ENCODE measurements at places on chromosomes 2 and 18.

GRCh38 chr2:84435345-84436025, 23.6 kb downstream of the SUCLG1 start:
- DNase-seq = no peak

DNA sequence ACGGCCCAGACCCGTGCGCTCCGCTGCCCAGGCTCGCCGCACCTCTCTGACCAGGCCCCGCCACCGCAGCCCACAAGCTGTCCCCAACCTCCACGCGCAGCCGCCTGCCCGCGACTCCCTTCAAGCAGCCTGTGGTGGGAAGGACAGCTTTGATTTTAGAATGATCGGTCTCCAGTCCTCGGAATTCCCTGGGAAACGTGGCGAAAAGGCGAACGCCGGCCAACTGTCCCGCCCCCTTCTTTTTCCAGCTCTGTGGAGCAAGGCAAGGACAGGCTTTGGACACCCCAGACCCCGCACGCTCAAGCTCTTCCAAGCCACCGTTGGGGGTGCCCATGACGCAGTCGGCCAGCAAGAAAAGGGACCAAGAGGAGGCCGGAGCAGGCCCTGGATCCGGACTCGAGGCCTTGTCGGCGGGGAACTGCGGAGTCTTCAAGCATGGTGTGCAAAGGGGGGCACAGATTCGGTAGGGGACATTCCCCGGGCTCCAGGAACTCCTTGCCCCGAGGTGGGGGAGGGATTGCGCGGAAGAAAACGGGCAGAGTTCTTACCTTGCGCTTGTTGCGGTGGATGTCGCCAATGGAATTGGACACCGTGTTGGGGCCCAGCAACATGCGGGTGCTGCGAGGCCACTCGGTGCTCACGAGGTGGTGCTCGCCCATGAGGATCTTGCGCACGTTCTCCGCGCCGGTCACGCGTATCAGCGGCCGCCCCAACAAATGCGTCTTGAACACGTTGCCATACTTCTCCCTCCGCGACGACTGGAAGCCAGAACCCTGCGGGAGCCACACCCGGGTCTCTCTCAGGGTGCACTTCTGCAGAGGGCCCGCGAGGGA, 4.0 kb downstream of the CYP26B1 start:
- DNase-seq = no peak

DNA sequence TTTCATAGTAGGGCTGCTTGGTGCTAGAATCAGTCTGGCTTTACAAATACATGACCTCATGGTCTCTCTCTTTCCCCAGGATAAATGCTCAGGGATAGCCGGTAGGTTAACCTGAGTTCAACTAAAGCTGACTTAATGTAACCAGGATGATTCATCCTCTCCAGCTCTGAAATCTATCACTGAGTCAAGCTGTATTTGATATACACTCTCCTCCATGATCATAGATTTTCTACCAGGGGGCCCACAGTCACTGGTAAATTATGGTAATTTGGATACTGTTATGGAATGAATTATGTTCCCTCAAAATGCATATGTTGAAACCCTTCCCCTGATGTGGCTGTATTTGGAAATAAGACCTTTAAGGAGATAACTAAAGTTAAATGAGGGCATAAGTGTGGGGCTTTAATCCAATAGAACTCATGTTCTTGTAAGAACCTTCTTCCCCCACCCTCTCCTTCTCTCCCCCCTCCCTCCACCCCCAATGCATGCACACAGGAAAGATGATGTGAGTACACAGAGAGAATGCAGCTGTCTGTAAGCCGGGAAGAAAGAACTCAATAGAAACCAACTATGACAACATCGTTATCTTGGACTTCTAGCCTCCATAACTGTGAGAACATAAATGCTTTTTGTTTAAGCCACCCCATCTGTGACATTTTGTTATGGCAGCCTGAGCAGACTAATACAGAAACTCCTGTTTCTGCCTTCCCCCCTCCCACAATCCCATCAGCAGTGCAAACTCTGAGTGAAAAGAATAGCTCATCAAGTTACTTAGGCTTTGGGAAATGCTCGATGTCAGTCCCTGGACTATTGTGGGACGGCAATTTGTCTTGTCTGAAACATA, 134.9 kb upstream of the KYNU start:
- DNase-seq = no peak

DNA sequence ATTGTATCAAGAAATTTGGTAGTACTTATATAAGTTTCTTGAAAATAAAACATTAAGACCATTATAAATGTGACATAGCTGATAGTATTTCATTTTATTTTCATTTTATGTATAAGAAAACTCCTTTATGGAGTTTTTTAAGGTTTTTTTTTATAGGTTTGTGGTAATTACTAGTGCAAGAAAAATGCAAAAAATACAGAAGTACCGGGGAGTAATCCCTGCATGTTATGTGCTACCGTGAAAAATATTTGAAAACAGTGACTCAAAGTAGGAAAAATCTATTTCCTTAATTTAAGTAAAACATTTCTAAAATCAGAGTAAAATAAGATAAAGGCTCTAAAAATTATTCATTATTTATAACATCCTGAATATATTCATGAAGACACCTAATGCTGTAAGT, 21.6 kb downstream of the ZSWIM2 start:
- DNase-seq = no peak

DNA sequence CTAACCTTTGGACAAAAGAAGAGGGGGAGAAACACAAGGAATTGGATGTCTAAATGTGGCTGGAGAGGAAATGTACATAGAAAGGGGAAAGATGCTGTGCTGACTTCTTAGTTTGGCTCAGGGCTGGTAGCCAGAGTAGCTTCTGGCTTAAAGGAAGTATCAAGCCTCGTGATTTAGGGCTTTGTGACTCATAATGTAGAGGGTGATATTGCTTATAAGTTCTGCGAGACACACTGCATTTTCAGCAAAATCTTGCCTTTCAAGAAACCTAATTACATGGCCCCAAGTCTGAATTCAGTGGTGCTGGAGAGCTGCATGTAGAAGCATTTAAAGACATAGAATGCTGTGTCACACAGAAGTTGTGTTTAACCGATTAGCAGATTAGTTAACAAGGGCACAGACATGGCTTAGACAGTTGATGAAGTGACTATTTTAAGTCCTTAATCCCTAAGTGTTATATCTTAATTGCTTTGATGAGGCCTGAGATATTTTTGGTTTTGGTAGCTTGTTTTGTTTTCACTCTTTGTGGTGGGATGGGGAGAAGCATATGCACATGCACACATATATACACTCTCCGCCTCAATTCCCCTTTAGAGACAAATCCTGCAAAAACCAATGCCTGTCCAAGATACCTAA, 66.4 kb downstream of the EPAS1 start:
- no peak for DNase-seq

DNA sequence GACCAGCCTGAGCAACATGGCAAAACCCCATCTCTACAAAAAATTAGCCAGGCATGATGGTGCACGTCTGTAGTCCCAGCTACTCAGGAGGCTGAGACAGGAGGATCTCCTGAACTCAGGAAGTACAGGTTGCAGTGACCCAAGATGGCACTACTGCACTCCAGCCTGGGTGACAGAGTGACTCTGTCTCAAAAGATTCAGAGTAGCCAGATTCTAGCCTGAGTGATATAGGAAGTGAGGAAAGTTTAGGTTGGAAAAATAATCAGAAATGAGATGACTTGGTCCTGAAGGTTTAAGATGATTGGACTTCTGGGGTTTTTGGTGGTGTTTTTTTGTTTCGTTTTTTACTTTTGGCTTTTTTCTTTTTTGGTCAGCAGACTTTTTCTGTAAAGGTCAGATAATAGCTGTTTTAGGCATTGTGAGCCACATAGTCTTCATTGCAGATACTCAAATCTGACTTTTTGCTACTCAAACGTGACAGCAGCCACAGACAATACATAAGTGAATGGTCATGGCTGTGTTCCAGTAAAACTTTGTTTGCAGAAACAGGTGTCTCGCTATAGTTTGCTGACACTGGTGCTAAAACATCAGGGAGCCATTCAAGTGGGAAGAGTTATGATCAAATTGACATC, 104.1 kb upstream of the UBXN4 start:
- no peak for DNase-seq

GRCh38 chr2:232237464-232237863, 141.1 kb upstream of the ALPP start:
- no peak for DNase-seq

DNA sequence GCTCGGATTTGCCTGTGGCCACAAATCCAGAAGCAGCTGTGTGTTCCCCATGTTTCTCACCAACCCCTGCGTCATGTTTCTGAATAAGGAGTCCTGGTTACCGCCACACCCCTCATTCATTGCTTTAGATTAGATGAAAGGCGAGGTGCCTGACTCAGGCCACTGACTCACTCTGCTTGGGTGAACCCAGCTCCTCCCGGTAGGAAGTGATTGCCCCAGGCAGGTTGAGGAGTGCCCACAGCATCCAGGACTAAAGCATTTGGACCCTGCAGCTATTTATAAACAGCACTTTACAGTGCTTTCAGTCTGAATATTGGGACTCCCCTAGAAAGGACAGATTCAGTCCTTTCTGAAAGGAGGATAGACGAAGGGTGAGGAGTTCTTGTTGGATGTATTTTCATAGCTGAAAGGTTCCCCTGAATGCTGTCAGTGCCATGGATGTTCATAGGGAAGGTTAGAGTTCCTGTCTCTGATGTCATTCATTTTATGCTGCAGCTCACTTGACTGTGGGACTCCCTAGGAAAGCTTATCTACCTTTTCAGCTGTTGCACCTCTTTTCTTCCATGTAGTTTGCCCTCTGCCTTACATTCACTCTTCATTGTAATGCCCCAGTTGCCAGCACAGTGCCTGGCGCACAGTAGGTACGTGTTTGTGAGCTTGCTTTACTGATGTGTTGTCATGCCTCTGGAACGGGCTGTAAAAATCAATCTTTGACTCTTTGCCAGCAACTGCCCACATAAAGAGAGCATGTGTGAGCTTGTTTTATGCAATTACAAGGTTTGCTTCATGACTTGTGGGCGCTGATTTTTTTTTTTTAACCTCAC, 14.9 kb downstream of the ITGA6 start:
- DNase-seq = no peak

DNA sequence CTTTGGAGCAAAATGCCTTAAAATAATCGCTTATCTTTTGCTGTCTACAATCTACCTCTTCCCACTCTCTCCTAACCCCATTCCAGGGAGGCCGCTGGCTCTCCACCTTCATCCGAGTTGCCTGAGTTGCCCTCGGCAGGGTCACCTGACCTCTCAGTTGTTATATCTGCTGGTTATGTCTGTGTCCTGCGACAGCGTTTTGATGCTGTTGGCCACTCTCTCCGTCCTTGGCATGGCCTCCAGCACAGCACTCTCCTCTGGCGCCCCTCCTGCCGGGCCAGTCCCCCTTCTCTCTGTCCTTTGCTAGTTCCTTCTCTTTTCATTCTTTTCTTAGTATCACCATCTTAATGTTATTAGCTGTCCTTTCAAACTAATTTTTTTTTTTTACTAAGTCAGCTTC, 41.6 kb downstream of the TRAF3IP1 start:
- no peak for DNase-seq

- no peak for DNase-seq
Measured at GRCh38 chr2:196985511-196986183, 59.1 kb upstream of the PGAP1 start.

DNA sequence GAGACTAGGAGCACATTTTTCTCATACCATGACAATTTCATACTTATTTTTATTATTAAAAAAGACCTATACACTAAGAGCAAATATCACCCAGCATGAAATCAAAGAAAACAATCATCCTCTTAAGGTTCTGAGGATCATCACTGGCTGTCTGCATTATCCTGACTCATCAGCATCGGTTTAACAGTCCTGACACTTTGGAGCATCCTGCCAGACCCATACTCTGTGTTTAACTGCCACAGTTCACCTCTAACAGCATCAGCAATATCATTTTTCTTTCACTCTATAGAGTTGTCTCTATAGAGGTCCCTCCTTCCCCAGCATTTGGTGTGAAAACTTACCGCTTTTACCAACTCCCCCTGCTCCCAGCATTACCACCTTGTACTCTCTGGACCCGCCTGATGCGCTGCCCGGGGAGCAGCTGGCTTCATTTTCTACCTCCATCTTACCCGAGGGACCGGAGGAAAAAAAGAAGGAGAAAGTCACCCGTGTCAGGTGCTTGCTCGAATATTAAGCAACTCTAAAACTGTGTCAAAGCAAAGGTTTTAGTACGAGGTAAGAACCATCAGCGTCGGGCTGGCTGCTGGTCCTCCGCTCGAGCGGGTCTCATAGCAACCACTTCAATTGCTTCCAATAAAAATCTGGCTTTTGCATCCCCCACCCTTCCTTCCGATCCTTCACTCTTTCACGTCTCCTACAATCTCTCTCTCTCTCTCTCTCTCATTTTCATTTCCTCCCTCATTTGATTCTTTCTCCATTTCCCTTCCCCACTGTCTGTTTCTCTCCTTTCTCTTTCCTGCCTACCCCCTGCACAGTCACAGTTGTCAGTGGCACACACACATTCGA, at the start of gene RIT2:
Gene RIT2, minus strand, starts transcription at position 610 of the 846 bp plus-strand sequence.
- DNase-seq = no peak

GRCh38 chr18:52903857-52904256, 563.9 kb downstream of the DCC start:
- peak; percentile 8 for DNase-seq

DNA sequence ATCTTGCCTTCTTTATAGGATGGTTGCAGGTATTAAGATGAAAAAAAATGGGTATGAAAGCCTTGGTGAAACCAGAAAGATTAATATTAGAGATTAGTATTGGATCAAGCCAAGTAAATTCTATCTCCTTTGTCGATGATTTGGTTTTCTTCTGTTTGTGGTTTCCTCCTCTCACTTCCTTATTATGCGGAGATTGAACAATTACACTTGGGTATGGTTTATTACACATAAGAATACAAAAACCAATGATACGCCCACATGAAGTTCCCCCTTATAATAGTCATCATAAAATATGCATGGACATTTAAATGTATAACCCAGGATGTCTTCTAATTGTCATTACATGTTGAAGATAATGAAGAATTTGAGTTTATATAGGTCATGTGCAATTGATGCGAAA, 4.9 kb downstream of the LTBP1 start:
- DNase-seq = no peak

- no peak for DNase-seq
Measured at GRCh38 chr18:62730941-62731340, 15.6 kb downstream of the PHLPP1 start.

DNA sequence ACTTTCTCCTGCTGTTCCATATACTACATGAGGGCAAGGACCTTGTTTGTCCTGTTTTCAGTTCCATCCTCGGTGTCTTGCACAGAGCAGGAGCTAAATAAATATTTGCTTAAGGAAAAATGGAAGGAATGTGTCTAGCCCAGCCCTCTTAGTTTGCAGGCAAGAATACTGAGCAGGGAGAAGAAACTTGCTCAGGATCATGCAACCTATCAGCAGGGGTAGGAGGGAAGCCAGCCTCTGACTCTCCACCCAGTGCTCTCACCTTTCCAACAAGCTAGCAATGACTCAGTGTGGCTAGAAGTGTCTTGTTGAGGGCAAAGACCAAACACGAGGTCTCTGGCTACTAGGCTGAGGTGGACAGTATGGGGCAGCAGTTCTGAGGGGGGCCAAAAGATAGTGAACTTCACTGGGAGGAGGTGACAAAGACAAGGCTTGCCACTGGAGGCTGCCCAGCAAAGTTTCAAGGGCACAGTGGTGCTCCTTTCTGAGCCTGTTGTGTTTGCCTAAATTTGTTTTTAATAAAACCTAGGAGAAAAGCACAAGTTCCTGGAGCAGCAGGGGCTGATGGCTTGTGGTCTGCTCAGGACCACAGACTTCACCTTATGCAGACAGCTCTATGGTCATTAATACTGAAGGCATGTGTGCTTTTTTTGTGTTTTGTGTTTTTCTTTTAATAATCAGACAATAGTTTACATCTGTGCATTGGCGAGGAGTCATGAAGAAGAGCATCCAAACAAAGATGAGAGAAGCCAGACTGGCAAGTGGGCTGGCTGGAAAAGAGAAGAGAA, 49.1 kb upstream of the CTAGE1 start:
- DNase-seq = no peak
